ENCODE measurements at places on chromosomes 1 and 21. TPM values are rescaled to one million over a fixed set of nuclear protein-coding genes. Genes with fewer than 3 reads are reported as not detected.

The LCE3D gene
- total RNA-seq = not detected

The PCP4 gene
- total RNA-seq = 130 TPM

The SLC45A3 gene
- total RNA-seq = 1.3 TPM

- ATAC-seq = no peak
These were observed 27.5 kb upstream of the SLAMF6 start for GRCh38 chr1:160550572-160551034.

DNA sequence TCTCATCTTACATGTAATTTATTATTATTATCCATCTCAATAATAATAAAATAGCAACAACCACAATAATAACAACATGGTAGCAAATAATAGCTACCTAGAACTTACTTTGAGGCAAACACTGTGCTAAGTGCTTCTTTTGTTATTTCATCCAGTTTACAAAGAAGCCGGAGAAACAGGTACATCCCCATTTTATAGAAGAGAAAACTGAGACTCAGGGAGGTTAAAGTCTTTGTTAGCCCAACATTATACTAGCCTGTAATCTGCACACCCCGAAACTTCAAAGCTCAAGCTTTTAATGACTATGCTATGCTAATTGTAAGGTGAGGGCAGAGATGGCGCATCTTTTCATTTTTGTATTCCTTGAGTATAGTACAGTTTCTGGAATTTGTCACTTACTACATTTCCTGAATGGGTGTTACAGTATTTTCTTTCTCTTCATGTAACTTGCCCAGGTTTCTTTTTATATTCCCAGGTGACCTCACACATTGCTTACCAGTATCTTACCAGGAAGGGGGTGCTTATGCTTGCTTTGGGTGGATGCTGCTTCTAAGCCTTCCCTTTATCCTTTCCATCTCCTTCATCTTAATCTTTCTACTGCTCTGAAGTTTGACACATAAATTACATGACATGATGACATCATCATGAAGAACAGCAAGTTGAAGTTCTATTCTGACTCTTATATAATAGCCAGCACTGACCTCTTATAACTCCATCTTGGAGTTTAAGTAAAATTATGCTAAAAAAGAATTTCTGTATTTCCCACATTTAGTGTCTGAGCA is 8.3 kb downstream of the GCLM start:
- ATAC-seq = no peak

The KPNA6 gene
- total RNA-seq = 70.4 TPM

- no peak for ATAC-seq
These were observed 123.4 kb downstream of the KCNK1 start for GRCh38 chr1:233737341-233737740.

GRCh38 chr1:12640958-12641272 is 3.0 kb upstream of the AADACL4 start:
- no peak for ATAC-seq

GRCh38 chr1:164813776-164814175 is 254.8 kb downstream of the PBX1 start:
- ATAC-seq = no peak

- ATAC-seq = no peak
These were observed 117.1 kb downstream of the FOXD2 start for GRCh38 chr1:47554901-47555300.

- no peak for ATAC-seq
These were observed 60.2 kb downstream of the ODF2L start for GRCh38 chr1:86335916-86336315.

DNA sequence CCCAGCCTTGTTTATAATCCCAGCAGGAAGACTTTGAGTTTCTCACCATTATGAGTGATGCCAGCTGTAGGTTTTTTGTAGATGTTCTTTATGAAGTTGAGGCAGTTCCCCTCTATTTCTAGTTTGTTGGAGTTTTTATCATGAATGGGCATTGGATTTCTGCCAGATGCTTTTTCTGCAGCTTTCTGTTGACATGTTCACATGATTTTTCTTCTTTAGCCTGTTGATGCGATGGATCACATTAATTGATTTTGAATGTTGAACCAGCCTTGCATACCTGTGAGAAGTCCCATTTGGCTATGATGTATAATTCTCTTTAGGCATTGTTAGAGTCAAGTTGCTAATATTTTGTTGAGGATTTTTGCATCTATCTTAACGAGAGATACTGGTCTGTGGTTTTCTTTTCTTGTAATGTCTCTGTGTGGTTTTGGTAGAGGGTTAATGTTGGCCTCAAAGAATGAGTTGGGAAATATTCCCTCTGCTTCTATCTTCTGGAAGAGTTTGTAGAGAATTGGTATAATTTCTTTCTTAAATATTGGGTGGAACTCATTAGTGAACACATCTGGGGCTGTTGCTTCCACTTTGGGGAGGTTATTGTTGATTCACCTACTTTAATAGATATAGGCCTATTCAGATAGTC is 33.2 kb downstream of the ZBTB40 start:
- ATAC-seq = no peak

The TMEM125 gene
- total RNA-seq = not detected

GRCh38 chr1:29711582-29712283 is 475.4 kb downstream of the PTPRU start:
- no peak for ATAC-seq

DNA sequence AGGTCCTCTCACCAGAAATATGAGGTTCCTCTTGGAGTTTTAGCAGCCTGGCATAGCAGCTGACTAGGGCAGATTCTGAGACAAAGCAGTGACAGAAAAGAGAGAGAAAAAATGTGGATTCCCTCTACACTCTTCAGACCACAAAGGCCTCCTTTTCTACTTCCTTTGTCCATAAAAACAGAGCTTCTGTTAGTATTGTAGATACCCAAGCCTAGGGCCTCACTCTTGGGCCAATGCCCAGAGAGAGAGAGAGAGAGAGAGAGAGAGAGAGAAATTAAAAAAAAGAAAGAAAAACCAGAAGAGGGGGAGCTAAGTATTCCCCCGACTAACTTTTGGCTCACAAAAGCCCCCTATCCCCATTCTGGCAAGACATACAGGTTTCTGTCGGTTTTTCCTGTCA is 2.4 kb upstream of the ZRANB2 start:
- no peak for ATAC-seq

- ATAC-seq = peak; percentile 89
These were observed 5.4 kb downstream of the OBSCN start for GRCh38 chr1:228212966-228213844.

DNA sequence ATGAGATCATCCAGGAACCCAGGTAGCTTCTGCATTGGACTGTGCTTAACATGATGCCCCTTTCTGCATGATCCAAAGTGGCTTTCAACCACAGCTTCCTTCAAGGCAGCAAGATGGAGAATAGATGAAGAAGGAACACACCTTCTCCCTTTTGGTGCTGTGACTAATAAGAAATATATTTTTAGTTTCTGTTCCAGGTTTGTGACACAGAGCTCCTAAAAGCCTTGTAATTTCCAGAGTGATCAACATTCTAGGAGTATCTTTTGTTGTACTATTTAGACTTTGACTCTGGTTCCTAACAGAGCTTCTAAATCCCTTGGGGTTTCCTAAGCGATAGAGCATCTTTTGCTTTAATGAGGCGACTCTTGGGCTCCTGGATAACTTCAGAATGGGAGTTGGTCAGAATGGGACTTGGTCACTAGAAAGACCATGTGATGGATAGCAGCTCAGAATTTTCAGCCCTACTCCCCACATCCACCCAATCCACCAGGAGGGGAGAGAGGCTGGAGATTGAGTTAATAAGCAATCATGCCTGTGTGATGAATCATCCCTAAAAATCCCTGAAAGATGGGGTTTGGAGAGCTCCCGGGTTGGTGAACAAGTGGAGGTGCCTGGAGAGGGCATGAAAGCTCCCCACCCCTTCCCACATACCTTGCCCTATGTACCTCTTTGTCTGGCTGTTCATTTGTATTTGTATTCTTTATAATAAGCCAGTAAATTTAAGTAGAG is 134.8 kb downstream of the FGGY start:
- no peak for ATAC-seq

The TMEM240 gene
- 12.0 TPM for total RNA-seq

The DYNLT4 gene
- total RNA-seq = not detected

DNA sequence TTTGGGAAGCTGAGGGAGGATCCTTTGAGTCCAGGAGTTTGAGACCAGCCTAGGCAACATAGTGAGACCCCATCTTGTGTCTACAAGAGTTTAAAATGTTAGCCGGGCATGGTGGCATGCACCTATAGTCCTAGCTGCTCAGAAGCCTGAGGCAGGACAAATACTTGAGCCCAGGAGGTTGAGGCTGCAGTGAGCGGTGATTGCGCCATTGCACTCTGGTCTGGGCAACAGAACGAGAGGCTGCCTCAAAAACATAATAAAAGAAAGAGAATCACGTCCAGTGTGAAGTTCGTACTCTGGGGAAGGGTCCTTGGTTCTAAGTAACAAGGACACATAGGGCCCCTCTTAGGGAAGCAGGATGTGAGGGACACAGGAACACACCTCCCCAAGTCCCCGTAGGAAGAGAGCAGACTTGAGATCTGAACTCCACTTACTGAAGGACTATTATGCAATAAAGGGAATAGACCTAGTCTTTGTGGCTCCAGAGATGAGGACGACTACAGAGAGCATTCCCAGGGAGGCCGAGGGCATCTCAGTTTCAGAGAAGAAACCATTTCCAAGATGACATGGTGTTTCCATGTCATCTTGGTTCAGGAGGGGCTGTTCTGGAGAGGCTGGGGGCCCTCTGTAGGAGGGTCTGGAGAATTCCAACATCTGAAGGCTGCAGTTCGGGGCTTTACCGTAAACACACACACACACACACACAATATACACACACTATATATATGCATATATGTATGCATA is 10.8 kb upstream of the ENO1 start:
- ATAC-seq = peak; percentile 27

DNA sequence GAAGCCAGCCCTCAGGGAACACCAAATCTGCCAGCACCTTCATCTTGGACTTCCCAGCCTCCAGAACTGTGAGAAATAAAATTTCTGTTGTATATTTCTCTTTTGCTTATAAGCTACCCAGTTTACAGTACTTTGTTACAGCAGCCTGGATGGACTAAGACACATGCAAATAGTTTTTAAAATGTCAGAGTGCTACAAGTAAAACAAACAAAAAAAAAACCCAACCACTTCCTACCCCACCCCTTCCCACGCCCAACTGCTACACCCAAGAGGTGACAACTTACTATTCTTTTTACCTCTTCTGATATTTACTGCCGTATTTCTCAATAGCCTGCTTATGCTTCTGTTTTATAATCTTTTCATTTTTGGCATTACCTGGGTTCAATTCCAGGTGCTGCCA is 8.6 kb upstream of the SPSB1 start:
- no peak for ATAC-seq

- ATAC-seq = no peak
These were observed 80.8 kb upstream of the UBE2U start for GRCh38 chr1:64122588-64122987.

DNA sequence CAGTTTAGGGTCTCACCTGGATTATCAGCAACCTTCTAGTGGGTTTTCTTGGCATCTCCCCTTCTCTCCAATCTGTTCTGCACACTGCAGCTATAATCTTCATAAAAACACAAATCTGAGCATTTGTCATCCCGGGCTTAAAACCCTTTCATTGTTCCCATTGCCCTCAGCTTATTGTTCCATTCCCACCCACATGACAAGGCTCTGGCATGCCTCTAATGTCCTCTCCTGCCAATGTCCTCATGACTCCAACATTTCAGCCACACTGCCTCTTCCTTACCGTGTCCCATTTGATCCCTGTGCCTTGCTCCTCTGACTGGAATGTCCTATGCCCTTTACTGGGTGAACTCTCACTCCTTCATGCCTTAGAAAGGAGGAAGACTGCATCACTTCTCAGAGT is 7.5 kb upstream of the DPH2 start:
- no peak for ATAC-seq

DNA sequence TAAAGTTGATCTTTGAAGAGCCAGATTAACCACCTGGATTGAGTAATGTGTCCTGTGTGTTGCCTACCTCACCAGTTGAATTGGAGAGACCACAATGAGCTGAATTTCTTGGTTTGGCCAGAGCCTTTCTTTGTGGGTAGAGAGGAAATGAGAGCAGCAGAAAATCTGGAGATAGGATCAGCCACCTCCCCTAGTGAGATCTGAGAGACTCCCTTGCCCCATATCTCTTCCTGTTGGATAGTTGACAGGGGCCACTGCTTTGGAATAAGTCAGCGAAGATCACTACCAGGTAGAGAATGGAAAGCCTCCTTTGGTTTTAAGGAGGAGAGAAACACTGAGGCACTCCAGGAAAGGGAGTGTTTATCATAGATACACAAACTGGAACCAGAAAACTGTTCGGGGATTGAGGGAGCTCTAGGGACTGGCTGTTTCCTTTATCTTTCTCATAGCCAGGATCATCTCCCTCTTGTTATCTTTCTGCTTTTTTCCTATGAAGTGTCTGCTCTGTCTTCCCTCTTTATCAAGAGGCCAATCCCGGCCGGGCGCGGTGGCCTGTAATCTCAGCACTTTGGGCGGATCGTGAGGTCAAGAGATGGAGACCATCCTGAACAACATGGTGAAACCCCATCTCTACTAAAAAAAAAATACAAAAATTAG is 21.3 kb upstream of the ZNF326 start:
- no peak for ATAC-seq

The AK4 gene
- 39.6 TPM for total RNA-seq

The HSPA6 gene
- 6.6 TPM for total RNA-seq

GRCh38 chr1:152325111-152325510 is at the start of gene FLG:
FLG (minus strand) TSS chr1:152325239; CDS start chr1:152315456, 9,783 bp downstream.
- ATAC-seq = no peak

The AK5 gene
- 1.9 TPM for total RNA-seq

GRCh38 chr1:191752342-191752741 is 405.9 kb upstream of the RGS18 start:
- no peak for ATAC-seq
